Cardiac septum (tissue), 1 donor: ENCODE measurements at places on chromosomes 4 and X. TPM values are rescaled to one million over a fixed set of nuclear protein-coding genes. Genes with fewer than 3 reads are reported as not detected.

The MSL3 gene
- 11.0 TPM for total RNA-seq

GRCh38 chr4:88661739-88662138 is 35.9 kb downstream of the NAP1L5 start:
- DNase-seq, result no peak

The MAGIX gene
- total RNA-seq, result 3.4 TPM

The TMEM165 gene
- total RNA-seq, result 56.4 TPM

The FMR1 gene
- 30.9 TPM for total RNA-seq

The ERCC6L gene
- 0.08 TPM for total RNA-seq

DNA sequence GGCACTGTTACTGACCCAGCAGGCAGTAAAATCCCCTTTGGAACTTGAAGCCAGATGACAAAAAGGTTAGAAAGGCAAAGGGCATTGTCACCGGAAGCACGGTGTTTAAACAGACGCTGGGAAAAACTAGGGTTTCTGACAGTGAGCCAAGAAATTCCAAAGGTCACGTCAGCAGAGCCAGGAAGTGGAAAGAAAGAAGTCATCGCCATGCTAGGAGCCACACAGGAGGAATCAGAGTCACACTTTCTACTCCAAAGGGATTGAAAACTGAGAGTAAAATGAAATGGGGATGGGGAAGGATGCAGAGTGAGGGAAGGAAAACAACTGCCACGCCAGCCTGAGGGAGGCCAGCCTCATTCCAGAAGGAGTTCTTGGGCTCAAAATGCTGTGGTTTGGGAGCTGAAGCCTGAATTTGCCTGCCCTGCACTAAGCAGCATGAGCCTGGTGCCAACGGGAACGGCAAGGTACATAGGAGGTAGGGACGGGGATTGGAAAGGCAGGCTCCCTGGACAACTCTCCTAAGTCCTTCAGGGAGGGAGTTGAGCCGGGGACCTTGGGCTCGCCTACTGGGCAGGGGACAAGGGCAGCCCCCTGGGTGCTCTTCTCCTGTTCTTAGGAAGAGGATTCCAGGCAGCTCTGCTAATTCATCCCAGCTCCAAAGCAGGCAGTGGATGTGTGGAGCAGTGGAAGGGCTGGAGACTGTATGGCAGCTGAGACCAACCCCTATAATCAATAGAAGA is 66.8 kb downstream of the SOWAHB start:
- no peak for DNase-seq

GRCh38 chr4:156619154-156619934 is 352.3 kb downstream of the PDGFC start:
- no peak for DNase-seq

DNA sequence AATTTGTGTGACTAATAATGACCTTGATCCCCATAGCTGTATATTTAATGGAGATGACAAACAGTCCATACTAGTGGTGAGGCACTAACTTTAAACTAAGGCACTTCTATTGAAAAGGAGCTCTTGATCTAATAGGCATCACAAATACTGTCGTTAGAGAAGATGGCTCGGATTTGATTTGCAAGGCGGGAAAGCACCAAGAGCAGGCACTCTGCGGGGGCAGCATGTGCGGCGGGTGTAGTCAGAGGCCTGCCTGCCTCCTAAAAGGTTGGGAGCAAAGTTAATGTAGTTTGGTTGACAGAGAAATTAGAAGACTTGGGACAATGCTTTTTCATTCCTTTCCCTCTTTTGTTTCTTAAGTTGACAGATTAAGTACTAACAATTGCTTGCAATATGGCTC is 278.8 kb downstream of the CFAP299 start:
- no peak for DNase-seq

GRCh38 chr4:109649872-109650271 is 53.4 kb downstream of the CASP6 start:
- no peak for DNase-seq

The ARL9 gene
- not detected for total RNA-seq

GRCh38 chr4:152073351-152074087 is 312.7 kb upstream of the GATB start:
- no peak for DNase-seq

DNA sequence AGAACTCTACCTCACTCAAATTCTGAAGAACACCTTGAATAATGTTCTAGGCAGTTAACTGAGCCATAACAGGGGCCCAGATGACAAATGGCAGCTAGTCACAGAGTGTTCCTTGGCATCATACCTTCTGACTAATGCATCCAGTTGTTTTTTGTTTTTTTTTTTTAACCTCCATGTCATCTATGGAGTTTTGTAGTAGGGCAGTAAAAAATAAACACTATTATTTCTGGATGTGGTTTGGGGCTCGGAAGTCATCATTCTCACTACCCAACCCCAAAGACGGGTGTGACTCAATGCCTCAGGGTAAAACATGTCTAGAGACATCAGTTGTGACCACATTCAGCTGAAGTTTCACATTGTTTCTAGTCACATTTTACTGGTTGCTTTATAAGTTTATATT is 31.2 kb upstream of the MCF2 start:
- DNase-seq, result no peak

GRCh38 chrX:30637874-30638815 is 15.1 kb upstream of the GK start:
- no peak for DNase-seq

- DNase-seq, result no peak
Observed at GRCh38 chr4:82481506-82481840, 51.1 kb downstream of the ENOPH1 start.

- no peak for DNase-seq
Observed at GRCh38 chr4:53656421-53656981, 65.2 kb upstream of the LNX1 start.

The TCEANC gene
- 6.4 TPM for total RNA-seq

DNA sequence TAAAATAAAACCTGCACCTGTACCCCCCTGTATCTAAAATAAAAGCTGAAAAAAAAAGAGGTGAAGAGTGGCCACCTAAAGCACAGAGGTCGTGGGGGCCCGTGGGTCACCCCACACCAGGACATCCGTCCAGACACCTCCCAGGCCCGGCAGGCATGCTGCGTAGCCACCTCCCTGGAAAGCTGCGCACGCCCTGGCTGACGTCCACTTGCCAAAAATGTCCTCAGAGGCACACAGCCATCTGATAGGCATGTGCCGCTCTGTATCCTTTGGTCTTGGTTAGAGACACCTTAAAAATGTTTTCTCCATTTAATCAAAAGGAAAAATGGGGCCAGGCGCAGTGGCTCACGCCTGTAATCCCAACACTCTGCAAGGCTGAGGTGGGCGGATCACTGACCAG is 17.7 kb downstream of the FAM53A start:
- peak; percentile 84 for DNase-seq

The NXF3 gene
- total RNA-seq, result 0.19 TPM

DNA sequence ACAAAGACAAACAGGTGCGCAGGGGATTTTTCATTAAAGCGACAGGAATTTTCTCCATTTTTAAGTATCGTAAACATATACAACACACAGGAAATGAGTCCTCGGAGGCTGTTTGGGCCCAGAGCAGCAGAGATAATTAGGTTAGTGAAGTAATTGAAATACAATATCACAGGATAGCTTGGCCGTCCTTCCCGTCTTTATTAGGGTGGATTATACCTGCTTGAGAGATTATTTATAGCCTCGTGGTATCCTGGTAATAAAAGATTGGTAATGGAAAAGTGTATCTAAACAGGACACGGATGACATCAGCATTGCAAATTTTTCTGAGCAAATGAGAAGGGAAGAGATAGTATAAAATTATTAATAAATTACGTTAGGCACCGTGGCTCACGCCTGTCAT is 68.2 kb downstream of the CRLF2 start:
- no peak for DNase-seq

DNA sequence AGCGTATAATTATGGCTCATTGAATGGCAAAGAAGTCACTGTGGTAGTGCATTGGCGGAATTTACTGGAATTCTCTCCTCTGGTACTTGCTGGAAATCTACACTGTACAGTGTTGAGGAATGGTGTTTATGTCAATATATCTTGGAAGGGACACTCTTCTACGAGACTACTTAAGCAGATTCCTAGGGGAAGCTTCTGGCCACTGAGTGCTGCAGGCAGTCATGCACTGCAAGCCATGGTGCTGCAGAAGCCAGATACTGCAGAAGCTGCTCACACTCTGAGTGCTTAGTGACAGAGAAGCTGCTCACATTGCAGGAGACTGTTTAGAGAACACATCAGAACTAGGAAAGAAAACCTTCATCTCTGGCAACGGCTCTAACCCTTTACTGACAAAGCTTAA is 725.0 kb downstream of the CCSER1 start:
- no peak for DNase-seq

The SSX4B gene
- total RNA-seq, result not detected

GRCh38 chrX:54921427-54922021 is 900 bp downstream of the TRO start:
- DNase-seq, result no peak

- DNase-seq, result no peak
Observed at GRCh38 chr4:67608027-67608426, 49.5 kb downstream of the STAP1 start.

The F9 gene
- not detected for total RNA-seq

The SLC30A9 gene
- 65.3 TPM for total RNA-seq

- DNase-seq, result peak; percentile 44
Observed at GRCh38 chr4:577499-578450, 1.7 kb upstream of the TMEM271 start.

The HSFX1 gene
- 2.0 TPM for total RNA-seq

- no peak for DNase-seq
Observed at GRCh38 chrX:41178201-41178600, 93.0 kb downstream of the USP9X start.

DNA sequence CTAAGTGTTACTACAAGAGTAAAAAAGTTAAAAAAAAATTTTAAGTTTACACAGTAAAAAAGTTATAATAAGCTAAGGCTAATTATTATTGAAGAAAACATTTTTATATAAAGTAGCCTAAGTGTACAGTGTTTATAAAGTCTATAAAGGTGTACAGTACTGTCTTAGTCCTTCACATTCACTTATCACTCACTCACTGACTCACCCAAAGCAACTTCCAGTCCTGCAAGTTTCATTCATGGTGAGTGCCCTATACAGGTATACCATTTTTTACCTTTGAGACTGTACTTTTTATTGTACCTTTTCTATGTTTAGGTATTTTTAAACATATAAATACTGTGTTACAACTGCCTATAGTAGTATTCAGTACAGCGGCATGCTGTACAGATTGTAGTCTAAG is 74.2 kb downstream of the TMEM165 start:
- no peak for DNase-seq

- DNase-seq, result peak; percentile 83
Observed at GRCh38 chr4:52869196-52869595, 7.1 kb downstream of the RASL11B start.

The USP17L30 gene
- not detected for total RNA-seq

The MPC1L gene
- not detected for total RNA-seq

- no peak for DNase-seq
Observed at GRCh38 chr4:37892641-37893040, 1.8 kb downstream of the TBC1D1 start.

The NWD2 gene
- total RNA-seq, result not detected

The WNK3 gene
- 0.65 TPM for total RNA-seq

GRCh38 chrX:2840961-2841360 is 12.2 kb downstream of the GYG2 start:
- no peak for DNase-seq

The NKX1-1 gene
- total RNA-seq, result not detected

The CCDC149 gene
- 11.7 TPM for total RNA-seq

The SPANXA2 gene
- total RNA-seq, result not detected

DNA sequence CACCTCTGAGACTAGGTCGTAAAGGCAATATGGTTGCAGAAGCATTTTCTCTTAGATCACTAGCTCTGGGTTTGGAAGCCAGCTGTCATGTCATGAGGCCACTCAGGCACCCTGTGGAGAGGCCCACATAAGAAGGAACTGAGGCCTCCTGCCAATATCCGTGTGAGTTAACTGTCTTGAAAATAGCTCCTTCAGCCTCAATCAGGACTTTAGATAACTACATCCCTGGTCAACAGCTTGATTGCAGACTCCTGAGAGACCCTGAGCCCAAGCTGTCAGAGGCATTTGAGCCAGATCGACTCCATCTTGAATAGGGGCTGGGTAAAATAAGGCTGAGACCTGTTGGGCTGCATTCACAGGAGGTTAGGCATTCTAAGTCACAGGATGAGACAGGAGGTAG is 15.1 kb upstream of the REPS2 start:
- DNase-seq, result no peak

The CXCL8 gene
- 1.2 TPM for total RNA-seq

- DNase-seq, result no peak
Observed at GRCh38 chr4:56863441-56864139, 42.1 kb upstream of the SPINK2 start.

GRCh38 chr4:82691431-82691830 is 107.2 kb downstream of the SCD5 start:
- DNase-seq, result no peak

- DNase-seq, result peak; percentile 93
Observed at GRCh38 chr4:2794486-2795299, 1.8 kb downstream of the SH3BP2 start.

The TEX13D gene
- total RNA-seq, result not detected

The IL2 gene
- not detected for total RNA-seq

GRCh38 chr4:41006141-41006540 is 208.2 kb downstream of the APBB2 start:
- DNase-seq, result no peak

DNA sequence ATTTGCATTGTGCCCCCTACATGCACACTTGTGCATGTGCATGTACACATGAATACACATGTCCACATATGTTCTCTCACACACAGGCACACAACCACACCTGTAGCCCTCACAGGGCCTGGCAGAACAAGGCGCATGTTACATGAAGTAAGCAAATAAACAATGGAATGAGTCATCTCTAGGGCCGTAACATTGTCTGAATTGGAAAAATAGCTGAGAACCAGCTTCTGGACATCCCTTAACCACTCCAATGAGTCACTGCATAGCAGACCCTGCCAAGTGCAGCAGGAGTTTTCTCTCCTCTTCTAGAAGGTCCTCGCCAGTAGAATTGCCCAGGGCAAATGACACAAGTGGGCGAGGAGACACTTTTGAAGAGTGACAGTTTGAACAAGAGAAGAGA is 66.1 kb downstream of the MAGEA10 start:
- no peak for DNase-seq

The ZNF182 gene
- total RNA-seq, result 2.8 TPM

DNA sequence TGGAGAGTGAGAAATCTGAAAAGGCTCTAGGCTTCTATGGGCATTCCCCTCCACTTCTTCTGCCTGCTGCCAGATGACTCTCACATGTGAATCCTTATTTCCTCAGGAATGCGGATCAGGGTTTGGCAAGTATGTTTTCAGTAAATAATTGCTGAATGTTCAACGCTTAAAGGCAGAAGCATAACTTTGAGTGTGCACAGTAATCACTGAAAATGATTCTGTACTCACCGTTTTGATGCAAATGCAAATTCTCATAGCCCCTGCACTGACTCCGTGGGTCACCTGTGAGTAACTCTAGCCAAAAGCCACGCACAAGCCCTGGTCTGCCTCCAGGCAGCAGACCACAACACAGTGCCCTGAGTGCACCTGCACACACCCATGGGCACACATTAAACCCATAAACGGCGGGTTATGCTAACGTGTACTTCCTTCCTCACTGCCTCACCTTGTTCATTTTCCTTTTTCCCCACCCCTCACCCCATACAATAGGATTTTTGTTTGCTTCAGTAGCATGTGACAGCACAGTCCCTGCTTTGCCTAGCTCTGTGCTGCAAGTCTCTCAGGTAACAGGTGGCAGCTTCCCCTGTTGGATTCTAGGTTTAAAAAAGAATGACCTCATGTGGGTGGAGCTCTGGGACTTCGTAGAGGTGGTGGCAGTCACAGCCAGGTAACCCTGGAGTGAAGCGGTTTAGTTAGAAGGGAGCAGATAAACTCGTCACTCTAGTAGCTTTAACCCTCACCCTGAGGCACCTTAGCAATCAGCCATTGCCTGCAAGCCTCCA is at the start of gene ARHGEF38:
Gene ARHGEF38, plus strand, starts transcription at position 656 of the 782 bp plus-strand sequence. CDS start 146 bp downstream, outside the sequence.
- DNase-seq, result no peak

- DNase-seq, result no peak
Observed at GRCh38 chrX:148517176-148517575, 16.8 kb downstream of the AFF2 start.

The FGF2 gene
- total RNA-seq, result 9.8 TPM

The COX7B2 gene
- total RNA-seq, result not detected
